ENCODE measurements at places on chromosomes 1 and 21.

GRCh38 chr1:102529446-102529845 is 532.7 kb upstream of the OLFM3 start:
- no peak for DNase-seq

DNA sequence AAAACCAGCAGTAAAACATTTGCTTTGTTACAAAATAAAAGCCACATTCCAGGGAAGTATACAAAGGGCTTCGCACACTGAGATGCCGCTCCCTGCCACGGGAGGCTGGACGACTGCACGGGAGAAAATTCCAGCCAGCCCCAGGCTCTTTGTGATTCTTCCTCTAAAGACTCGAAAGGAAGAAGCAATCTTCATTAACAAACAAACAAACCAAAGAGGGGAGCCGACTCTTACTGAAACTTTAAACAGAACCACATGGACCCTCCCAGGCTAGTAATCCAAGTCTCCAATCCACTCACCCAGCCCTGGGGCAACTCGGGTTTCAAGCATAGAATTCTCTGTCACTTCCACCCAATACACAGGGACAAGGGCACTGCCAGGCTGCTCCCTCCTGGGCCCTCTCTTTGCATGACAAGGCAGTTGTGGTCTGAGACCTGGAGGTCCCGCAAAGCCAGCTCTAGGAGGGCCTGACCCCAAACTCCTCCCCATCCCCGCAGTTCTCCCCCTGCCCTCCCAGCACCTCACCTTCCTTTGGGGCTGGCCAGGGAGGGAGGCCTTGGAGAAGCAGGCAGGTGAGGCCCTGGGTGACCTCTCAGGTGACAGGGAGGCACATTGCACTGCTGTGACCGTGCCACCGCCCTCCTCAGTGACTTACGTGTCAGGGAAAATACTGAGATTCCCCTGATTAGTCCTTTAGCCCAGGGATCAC is 26.6 kb upstream of the COL18A1 start:
- peak; percentile 68 for DNase-seq

DNA sequence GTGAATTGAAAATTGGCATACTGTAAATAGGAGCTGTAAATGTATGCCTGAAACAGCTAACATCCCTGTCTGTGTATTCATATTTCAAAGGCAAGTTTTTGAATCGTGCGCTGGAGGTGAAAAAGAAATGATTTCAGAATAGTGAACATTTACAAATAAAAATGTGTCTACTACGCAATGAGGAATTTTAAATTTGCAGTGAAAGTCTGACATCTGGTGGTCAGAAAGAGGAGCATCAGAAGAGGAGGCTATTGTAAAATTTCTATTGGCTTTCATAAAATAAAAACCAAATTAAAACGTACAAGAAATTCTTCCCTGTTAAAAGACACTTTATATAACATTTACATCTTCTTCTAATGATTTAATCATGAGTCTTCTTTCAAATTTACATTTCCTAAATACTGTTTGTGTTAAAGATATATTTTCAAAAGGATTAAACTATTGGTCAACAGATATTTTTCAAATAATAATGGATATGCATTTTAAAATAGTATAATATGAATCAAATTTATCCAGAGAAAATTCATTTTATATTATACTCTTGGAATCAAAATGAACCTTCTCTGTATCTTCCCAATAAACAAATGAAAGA is 113.7 kb upstream of the RRP15 start:
- no peak for DNase-seq

- no peak for DNase-seq
Measured at GRCh38 chr1:1889090-1889750, 1.7 kb downstream of the GNB1 start.

- no peak for DNase-seq
Measured at GRCh38 chr1:63904826-63905225, 131.0 kb downstream of the ROR1 start.

All from H9 (cell line).